ENCODE measurements at places on chromosomes 2 and 18.

- DNase-seq: no peak
Measured at GRCh38 chr2:30112561-30112960, 34.2 kb upstream of the YPEL5 start.

- DNase-seq: no peak
Measured at GRCh38 chr2:166293984-166294383, 81.8 kb downstream of the SCN9A start.

DNA sequence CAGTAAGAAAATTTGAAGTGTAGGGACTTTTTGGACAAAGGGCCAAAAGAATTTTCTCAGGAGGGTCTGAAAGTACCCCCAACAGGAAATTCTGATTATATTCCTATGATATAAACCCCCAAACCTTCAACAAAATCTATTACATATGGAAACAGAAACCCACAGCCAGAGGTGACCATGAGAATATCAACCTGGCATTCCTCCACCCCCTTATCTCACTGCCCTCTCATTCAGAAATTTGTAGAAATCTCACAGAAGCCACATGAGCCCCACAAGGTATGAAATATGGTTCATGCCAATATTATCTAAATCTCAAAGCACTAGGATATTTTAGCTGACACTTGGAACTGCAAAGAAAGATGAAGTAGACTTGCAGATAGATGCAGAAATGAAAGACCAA is 31.0 kb upstream of the RBBP8 start:
- no peak for DNase-seq

DNA sequence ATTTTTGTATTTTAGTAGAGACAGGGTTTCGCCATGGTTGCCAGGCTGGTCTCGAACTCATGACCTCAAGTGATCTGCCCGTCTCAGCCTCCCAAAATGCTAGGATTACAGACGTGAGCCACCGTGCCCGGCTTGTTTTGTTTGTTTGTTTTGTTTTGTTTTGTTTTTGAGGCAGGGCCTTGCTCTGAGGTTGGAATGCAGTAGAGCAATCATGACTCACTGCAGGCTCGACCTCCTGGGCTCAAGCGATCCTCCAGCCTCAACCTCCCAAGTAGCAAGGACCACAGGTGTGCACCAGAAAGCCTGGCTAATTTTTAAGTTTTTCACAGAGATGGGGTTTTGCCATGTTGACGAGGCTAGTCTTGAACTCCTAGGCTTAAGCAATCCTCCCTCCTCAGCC is 8.9 kb upstream of the CNNM4 start:
- no peak for DNase-seq

DNA sequence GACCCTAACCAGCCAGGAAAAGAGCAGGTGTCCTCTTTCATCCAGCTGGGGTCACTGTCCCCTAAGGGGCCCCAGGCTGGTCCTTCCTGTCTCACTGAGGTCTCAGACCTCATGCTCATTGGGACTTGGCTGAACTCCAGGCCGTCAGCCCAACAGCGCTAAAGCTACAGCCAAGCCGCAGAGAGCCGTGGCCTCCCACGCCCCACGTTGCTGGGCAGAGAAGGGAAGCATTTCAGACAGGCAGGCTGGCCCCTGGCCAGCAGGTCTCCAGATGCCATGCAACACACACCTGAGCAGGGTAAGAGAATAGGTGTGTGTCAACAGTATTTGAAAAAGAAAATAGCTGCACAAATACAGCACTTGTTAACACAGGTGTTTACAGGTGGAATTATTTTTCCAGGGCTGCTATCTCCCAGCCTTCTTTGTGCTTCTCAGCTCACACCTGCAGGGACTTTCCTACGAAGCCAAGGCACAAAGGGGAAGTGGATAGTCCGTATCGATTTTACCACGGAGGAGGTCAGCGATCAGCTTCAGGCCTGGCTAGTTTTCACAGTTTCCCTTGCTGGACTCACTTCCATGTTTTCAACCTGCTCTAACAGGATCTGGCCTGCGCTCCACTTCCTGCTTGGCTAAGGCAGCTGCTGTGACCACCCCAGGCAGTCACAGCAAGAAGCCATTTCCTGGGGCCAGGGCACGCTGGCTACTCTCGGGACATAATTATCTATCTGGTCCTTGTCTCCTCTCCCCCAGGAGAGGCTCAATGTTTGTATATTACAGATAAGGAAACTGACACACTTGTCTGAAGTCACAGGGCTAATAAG is 156.1 kb upstream of the ID2 start:
- no peak for DNase-seq

DNA sequence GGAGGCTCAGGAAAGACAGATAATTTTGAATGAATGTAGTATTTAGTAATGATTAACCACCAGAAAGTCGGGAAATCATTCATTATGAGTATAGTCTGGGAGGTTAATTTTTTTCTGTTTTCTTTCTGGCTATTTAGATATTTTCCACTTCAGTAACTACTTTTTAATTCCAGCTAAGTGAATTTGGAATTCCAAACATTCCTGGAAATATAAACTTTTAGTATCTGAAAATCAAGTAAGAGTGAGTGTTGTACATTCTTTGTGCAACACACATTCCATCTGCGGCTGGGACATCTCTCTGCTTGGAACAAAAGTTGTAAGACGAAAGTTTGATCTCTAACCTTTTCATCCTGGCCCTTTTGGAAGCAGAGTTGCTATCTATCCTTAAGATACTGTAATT is 275.7 kb upstream of the SPRED2 start:
- no peak for DNase-seq

DNA sequence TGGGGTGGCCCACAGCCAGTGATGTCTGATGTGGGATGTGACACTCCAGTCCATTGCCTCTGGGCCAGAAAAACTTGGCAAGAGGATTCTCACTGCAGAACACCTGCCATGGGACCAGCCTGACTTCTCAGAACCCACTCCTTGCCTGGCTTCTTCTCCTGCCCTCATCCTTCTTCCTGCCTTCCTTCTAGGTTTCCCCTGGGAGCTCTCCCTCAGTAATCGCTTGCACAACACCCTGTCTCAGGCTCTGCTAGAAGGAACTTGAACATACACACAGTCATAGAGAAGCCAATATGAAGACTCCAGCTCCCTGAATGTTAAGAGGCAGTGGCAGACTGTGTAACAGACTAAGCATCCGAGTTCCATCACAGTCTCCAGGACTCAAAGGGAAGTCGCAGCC is 4.3 kb upstream of the COL6A3 start:
- DNase-seq: no peak

DNA sequence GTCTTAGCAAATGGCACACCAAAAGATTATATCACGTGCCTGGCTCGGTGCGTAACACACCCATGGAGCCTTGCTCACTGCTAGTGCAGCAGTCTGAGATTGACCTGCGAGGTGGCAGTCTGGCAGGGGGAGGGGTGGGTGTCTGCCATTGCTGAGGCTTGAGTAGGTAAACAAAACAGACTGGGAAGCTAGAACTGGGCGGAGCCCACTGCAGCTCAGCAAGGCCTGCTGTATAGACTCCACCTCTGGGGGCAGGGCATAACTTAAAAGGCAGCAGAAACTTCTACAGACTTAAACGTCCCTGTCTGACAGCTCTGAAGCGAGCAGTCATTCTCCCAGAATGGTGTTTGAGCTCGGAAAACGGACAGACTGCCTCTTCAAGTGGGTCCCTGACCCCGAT is 55.9 kb upstream of the FSHR start:
- no peak for DNase-seq

DNA sequence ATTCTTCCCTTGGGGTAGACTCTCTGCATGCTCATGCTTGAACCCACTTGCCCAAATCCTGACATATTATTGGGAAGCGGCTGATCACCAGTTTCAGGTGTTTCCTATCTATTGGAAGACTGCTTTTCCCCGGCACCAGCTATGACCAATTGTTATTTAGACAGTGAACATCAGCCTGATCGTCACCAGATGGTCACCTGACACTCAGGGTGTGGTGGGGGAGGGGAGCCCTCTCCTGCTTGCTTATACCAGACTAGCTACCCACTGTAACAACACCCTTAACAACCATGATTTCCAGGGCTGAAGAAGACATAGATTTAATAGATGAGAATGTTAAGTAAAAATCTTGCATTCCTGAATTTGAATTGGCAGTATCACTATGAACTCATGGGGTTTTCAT is 44.3 kb downstream of the RBM43 start:
- DNase-seq: no peak

GRCh38 chr2:43207553-43208300 is 18.7 kb downstream of the ZFP36L2 start:
- DNase-seq: no peak

DNA sequence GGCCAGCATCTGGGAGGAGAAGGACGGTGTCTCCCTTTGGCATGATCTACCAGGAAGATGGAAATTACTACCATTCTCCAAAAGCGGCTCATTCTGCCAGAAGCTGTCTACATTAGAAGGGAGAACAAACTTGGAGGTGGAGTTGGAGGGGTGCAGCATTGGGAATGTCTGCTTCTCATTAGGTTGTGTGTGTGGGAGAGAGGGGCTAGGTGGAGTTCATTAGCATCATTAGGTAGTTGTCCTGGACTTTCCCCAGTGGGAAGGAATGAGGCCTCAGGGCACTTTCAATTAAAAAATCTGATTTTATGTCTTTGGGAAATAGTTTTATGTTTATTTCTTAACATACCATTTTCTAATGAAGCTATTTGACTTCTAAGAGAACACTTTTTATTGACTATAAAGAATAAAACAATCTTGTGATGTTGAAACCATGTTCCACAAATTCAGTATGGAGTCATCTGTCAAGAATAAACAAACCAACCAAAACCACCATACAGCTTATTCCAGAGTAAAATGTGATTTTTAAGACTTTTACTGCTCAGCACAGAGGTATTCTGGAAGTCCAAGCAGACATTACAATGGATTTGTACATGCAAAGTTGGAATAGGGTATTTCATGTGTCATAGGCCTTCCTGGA is 60.6 kb downstream of the VAPA start:
- no peak for DNase-seq

GRCh38 chr2:128720080-128721022 is 401.7 kb upstream of the HS6ST1 start:
- no peak for DNase-seq

DNA sequence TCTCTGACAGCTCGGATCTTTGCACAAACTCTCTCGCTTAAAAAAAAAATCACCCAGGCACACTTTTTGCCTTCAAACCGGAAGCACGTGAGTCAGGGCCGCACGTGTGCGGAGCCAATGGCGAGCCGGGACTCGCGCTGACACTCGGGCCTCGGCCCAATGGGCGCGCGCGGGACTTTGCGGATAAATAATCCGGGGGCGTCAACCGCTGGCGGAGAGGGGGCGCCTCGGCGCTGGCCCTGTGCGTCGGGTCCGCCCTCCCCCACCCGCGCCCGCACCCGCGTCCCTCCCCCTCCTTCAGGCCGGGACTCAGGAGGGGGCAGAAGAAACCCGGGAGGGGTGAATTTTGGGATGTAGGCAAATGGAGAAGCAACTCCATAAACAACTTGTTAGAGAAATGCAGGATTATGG is 319 bp upstream of the EN1 start:
- no peak for DNase-seq

DNA sequence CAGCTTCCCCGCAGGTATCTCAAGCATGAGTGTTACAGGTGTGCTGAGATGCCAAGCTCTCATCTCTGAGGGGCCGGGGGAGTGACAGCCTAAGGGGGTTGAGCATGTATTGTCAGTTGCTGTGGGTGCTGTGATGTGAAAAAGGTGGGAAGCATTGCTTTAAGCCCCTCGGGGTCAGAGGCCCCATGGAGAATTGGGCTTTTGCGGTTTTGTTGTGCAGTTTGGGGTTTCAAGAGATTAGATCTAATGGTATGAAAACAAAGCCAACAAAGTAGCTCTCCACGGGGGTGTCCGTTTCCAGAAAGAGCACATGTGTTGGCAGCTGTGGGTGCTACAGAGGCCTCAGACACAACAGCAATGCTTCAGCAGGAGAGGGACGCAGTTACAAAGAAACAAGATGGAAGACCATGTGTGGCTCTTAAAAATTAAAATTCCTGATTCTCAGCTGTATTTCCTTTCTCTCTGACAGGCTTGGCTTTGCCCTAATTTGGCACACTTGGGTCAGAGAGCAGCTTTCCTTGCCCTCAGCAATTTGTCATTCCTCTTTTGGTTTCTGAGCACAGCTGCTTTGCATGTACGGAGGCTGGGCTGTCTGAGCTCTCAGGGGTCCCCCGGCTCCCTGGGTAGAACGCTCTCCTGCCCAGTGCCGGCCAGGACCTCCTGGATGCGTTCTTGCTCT is 69.9 kb downstream of the TMEM247 start:
- DNase-seq: no peak

All from stimulated activated CD4-positive, alpha-beta T cell treated with anti-CD3 and anti-CD28 coated beads, Interleukin-15, amount 100 ng/mL, for 48 hours (primary cell).